Kidney tubule cell (primary cell): ENCODE measurements at places on chromosomes 6 and 20.

DNA sequence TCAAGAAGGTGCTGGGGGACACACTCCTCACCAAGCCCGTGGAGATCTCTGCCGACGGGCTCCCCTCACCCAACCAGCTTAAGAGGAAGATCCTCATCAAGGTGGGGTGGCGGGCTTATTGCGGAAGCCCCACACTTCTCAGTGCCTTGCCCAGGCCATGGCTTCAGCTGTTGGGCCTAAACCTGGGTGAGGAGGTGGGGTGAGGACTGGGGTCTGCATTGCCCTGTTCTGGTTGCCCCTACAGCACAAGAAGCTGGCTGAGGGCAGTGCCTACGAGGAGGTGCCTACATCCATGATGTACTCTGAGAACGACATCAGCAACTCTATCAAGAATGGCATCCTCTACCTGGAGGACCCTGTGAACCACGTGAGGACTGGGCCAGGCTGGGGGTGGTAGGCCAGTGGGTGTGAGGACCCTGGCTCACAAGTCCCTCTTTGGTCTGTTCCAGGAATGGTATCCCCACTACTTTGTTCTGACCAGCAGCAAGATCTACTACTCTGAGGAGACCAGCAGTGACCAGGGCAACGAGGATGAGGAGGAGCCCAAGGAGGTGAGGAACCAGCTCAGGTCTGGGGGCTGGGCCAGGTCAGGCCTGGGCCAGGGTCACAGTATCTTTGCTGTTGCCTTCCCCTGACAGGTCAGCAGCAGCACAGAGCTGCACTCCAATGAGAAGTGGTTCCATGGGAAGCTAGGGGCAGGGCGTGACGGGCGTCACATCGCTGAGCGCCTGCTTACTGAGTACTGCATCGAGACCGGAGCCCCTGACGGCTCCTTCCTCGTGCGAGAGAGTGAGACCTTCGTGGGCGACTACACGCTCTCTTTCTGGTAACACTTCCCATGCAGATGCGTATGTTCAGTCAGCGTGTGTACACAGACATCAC lies 27.9 kb downstream of the PLCG1 start:
- no peak for DNase-seq

DNA sequence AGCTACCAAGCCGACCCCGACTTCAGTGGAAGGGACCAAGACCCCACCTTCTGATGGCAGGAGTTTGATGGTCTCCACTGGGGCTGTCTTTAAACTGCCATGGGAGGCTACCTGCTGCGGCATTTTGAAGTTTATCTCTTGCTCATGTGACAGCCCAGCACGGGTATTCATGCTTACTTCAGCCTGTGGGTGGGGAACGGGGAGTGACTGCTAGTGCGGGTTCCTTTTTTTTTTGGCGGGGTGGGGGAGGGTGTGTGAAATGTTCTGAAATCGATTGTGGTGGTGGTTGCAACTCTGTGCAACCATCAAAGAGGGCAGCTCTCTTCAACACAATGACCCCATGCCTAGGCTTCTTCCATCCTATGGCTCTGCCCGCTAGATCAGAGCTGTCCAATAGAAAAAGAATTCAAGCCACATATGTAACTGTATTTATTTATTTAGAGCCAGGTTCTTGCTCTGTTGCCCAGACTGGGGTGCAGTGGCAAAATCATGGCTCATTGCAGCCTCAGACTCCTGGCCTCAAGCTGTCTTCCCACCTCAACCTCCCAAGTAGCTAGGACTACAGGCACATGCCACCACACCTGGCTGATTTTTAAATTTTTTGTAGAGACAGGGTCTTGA lies 53.7 kb downstream of the PPP1R16B start:
- DNase-seq = no peak

GRCh38 chr20:46720776-46721425 lies 11.5 kb downstream of the SLC2A10 start:
- no peak for DNase-seq

- no peak for DNase-seq
Observed at GRCh38 chr20:63100174-63100925, 93.6 kb upstream of the BHLHE23 start.
